Activated CD4-positive, alpha-beta T cell treated with anti-CD3 and anti-CD28 coated beads, Interleukin-2, amount 10 ng/mL, durations not matched to agents 7 days and 5 days (primary cell): ENCODE measurements at places on chromosomes 12 and 14. TPM values are rescaled to one million over a fixed set of nuclear protein-coding genes. Genes with fewer than 3 reads are reported as not detected.

Gene HIGD1C
- not detected for total RNA-seq

- no peak for DNase-seq
Observed at GRCh38 chr12:29270446-29270845, 110.5 kb downstream of the ERGIC2 start.

Gene RNASE7
- not detected for total RNA-seq

DNA sequence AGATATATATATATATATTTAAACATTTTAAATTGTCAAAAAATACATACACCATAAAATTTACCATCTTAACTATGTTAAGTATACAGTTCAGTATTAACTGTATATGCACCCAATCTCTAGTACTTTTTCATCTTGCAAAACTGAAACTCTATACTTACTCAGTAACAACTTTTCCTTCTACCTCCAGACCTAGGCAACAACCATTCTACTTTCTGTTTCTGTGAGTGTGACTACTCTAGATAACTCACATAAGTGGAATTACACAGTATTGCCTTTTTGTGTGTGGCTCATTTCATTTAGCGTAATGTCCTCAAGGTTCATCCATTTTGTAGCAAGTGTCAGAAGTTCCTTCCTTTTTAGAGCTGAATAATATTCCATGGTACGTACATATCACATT, 8.2 kb downstream of the FAM234B start:
- DNase-seq: no peak

Gene A2ML1
- not detected for total RNA-seq
